ENCODE measurements at places on chromosomes 2 and 18.

GRCh38 chr2:208006337-208006736 lies 19.0 kb downstream of the PLEKHM3 start:
- H3K27me3 ChIP-seq: no peaks in the 10 kb centered on the region
- no peak for ATAC-seq
- H3K4me3 ChIP-seq: no peak overlapping the region
- H3K27ac ChIP-seq: no peak overlapping the region
- peaks cover 30% of the 10 kb centered on the region for H3K4me1 ChIP-seq

DNA sequence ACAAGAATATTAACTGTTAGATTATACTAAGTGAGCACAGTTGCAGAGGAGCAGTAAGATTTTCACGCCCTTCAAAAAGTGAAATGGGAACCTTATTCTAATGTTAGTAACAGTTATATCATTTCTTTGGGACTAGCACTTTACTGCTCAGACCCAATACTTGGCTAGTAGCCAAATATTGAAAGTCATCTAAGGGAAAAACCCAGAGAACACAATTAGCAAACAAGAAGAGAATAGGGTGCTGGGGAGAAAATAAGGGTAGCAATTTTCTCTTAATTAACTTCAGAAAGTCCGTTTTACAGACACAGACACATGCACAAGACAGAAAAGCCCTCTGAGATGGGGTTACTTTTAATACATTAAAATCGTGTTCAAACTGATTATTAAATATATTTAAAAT lies 71.8 kb downstream of the ID2 start:
- H3K36me3 ChIP-seq: peaks cover 42% of the 10 kb centered on the region
- no peak for ATAC-seq
- no peak overlapping the region for H3K4me3 ChIP-seq

- no peaks in the 10 kb centered on the region for H3K4me1 ChIP-seq
- H3K27ac ChIP-seq: no peak overlapping the region
- ATAC-seq: no peak
- H3K36me3 ChIP-seq: no peaks in the 10 kb centered on the region
- H3K27me3 ChIP-seq: no peaks in the 10 kb centered on the region
These were observed 114.1 kb upstream of the MSH2 start for GRCh38 chr2:47288864-47289263.

DNA sequence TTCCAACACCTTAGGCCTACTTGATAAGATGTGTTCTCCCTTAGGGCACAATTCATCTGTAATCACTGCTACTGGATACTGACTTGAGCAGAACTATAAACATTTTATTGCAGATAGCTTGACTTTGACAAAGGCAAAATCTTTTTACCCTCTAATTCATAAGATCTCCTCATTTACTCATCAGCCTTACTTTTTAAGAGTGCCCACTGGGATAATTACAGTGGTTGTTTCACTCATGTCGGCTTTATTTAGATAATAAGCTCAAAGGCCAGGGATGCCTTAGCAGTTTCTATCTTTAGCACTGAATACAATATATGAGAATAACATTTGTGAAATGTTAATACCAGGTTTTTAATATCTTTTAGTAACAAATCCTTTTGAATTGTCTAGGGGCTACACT lies 144.0 kb downstream of the DLGAP1 start:
- ATAC-seq: no peak
- no peak overlapping the region for H3K27ac ChIP-seq
- no peaks in the 10 kb centered on the region for H3K27me3 ChIP-seq
- no peaks in the 10 kb centered on the region for H3K36me3 ChIP-seq
- no peaks in the 10 kb centered on the region for H3K4me1 ChIP-seq

GRCh38 chr2:14492920-14493503 lies 139.5 kb upstream of the LRATD1 start:
- ATAC-seq: no peak
- H3K36me3 ChIP-seq: no peaks in the 10 kb centered on the region
- H3K4me3 ChIP-seq: no peak overlapping the region

GRCh38 chr2:61268249-61268648 lies 106.3 kb downstream of the C2orf74 start:
- no peaks in the 10 kb centered on the region for H3K4me1 ChIP-seq
- H3K36me3 ChIP-seq: peaks cover 36% of the 10 kb centered on the region
- H3K4me3 ChIP-seq: no peak overlapping the region
- no peak overlapping the region for H3K27ac ChIP-seq
- H3K27me3 ChIP-seq: no peaks in the 10 kb centered on the region

- ATAC-seq: no peak
- H3K27ac ChIP-seq: no peak overlapping the region
- H3K4me1 ChIP-seq: no peaks in the 10 kb centered on the region
These were observed 1343.8 kb upstream of the LRRTM1 start for GRCh38 chr2:81648370-81648769.
